ENCODE measurements at places on chromosomes 1 and 21.

DNA sequence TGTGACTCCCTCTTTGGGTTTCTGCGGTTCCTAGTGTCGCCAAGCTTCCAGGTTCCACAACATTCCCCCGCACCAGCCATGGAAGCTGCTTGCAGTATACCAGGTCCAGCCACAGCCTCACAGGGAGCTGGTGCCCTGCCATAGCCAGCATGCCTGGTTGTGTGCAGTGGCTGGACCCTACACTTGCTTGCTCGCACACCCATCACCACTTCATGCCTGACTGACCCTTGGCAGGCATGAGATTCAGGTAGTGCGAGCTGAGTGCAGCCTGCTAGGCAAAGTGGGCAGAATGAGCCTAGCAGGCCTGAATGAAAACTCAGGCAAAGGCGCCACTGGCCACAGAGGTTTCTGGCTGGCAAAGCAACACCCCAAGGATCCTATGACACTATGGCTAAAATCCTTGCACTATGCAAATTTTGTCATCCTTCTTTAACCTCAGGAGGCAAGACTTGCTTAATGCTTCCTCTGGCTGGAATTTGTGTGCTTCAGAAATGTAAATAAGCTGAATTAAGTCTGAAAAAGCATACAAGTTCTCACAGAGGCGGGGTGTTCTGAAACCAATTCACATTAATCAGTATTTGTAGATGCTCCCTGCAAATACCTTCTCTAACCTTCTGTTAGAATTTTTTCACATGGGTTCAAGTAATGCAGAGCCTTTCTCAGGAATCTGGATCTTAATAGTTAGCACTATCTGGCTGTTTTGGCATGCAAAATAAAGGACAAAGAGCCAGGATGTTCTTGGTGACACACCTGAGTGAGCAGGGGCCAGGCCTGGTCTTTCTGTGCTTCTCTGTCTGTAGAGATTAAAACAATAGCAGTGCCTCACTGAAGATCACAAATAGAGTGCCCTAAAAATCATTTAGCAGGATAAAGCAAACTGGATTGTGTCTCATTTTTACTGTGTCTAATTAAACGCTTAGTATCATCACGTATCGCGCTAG lies 256.9 kb downstream of the GPATCH2 start:
- no peak for DNase-seq

DNA sequence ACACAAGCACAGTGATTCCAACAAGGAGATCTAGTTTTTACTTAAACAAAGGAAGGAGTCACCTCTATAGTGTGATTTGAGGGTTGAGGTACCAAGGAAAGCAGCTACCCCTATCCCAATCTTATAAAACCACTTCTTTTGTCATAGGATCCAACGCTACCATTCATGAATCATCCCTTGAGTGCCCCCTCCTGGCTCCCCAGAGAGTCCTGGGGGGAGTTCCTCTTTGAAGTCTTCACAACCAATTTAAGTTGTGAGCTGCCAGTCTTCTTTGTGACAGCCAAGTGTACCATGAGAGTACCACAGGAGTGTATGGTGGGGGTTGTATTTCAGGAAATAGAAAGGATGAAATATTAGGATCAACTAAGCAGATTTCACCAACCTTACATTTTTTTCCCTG lies 39.1 kb upstream of the NHLH2 start:
- DNase-seq = no peak

DNA sequence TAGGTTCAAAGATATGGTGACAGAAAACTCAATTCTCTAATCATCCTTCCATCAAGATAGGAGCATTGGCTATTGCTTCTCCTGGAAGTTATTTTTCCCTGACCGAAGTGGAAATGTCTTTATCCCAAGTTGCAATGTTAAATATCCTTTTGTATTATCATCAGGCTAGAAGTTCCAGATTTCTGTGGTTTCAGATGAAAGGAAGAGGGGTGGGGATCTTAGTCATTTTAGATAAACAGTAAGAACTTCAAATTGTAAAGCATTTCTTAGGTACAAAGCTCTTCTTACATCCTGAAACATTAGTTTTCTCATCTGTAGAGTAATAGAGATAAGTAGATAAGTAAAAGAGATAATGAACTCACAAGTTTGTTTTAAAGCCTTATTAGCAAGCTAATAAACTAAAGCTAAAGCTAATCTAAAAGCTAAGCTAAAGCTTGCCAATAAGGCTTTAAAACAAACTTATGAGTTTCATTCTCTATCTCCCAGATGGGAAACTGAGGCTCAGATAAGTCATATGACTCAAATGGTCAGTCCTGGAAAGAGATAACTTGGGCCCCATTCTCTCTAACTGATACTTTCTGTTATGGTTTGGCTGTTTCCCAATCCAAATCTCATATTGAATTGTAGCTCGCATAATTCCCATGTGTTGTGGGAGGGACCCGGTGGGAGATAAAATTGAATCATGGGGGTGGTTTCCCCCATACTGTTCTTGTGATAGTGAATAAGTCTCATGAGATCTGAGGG lies 99.2 kb upstream of the KCNK2 start:
- DNase-seq = no peak

- no peak for DNase-seq
Measured at GRCh38 chr1:43979528-43980254, 681 bp downstream of the B4GALT2 start.

DNA sequence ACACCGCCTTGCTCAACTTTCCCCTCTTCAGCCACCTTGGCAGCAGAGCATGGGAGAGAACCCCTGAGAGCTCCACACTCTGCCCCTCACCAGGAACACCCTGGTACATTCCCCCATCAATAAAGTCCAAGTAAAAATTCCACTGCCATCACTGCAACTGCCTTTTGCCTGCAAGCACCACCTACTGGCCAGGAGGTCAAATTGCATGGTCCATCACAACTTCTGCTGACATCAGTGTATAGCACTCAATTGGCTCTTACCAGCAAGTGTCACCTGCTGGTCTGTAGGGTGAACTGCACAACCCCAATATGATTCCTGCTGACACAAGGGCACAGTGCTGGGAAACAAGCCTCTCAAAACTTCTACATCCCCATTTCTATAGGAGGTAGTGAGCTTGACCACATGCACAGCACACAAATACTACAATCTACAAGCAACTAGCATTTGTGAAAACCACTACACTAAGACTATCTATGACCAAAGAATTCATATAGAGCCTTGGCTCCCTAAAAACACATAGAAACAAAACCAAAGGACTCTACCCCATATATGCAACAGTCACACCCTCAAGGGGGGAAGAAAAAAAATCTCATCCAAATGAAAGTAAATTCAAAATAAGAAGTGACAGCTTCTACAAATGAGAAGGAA lies 69.2 kb downstream of the FASLG start:
- DNase-seq = no peak

- DNase-seq = no peak
Measured at GRCh38 chr1:29396438-29397255, 160.3 kb downstream of the PTPRU start.

- DNase-seq = no peak
Measured at GRCh38 chr1:15070145-15070748, 83.3 kb upstream of the TMEM51 start.

DNA sequence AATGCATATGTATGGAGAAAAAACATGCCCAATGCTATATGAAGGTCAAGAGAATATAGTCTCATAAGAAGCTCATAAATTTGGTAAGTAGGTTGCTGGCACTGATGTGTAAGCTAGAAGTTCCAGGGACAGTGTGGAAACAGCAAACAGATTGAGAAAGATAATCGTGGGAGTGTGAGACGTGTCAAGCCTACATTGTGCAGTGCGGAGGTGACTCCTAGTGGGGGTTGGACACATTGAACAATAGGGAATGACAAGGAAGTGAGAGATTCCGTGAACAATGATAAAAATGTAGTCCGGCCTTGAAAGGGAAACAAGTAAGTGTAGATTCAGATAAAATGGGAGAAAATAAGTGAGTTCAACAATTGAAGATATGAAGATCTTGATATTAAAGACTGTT lies 788.4 kb upstream of the PRMT6 start:
- no peak for DNase-seq

DNA sequence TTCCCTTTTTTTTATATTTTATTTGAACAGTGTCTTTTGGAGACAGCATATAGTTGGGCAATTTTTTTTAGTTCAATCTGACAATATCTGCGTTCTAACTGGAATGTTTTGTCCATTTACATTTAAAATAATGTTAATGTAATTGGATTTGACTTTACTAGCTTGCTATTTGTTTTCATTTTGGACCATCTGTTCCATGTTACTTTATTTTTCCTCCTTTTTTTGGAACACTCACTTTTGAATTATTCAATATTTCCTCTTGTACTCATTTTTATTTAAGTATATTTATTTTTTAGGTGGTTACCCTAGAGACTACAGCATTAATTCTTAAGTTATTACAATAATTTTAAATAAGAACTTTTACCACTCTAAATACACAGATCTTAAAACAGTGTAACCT lies 62.8 kb upstream of the C1orf87 start:
- no peak for DNase-seq

GRCh38 chr1:156709031-156709430 lies 3.6 kb upstream of the CRABP2 start:
- no peak for DNase-seq

- DNase-seq = no peak
Measured at GRCh38 chr1:32983020-32983419, 18.4 kb upstream of the RNF19B start.

GRCh38 chr1:47227341-47228232 lies 4.4 kb downstream of the TAL1 start:
- no peak for DNase-seq

- no peak for DNase-seq
Measured at GRCh38 chr1:156860628-156861423, at the start of gene NTRK1. TSS of gene NTRK1 (plus strand) at chr1:156860865. CDS start at chr1:156860935, 70 bp downstream.

DNA sequence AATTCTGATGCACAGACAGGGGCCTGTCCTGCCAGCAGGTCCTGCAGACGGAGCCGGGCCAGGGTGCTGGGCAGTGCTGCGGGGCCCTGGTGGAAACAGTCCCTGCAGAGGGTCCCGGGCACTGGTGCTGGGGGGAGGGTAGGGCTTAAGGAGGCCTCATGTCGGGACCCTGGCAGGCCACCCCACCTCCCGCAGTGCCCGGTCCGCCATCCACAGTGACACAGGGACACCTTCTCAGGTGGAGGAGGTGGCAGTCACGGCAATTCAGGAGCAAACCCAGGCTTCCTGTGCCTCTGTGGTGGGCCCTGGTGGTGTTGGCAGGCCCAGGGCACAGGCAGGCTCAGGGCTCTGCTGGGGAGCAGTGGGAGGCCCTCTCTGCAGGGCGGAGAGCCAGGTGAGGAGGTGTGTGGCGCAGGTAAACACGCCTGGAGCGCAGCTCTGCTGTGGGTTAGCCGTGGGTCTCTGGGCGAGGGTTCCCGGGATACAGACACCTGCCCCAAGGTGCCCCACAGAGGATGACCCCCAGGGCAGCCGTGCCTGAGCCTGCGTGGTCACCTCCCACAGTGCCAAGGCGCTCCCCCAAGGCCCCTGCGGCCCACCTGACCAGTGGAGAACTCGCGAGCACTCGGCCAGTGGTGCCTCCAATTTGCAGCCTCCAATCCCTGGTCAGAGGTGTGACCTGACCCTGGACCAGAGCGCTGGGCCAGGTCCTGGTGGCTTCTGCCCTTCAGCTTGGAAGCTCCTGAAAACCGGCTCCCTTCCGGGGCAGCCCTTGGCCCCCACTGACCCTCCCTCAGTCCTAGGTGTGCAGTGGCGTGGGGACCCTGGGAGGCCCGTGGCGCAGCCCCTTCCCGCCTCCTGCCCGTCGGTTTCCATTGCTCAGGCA lies 19.2 kb downstream of the COL18A1 start:
- DNase-seq = no peak

DNA sequence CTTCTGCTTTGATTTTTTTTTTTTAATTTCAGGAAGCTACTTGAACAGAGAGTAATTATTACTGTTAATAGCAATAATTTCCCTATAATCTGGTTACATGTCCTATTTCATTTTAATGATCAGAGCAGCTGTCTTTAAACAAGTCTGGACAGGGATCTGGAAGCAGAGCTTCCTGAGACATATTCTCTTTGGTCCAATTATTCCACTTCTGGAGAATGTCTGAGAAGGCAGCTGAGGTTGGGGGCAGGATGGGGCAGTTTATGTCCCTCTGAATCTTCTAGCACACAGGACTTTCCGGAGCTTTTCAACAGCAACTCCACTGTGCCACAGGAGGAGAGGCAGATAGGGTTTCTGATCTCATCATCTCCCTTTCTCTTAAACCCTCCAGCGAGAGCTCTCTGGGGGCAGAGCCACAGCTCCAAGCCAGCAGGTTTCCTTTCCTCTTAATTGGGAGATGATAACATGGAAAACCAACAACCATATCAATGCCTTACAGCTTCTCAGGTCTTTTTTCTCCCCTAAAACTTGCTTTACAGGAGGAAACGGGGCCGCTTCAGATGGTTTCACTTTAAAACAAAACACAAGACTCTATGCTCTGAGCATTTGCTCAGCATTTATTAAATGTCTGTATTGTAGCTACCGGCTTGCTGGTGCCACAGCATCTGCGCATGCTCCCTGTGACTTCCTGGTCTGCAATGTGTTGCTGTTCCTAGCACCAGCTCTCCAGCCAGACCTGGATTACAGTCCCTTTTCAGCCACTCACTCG lies 425.7 kb upstream of the USP24 start:
- no peak for DNase-seq

- DNase-seq = no peak
Measured at GRCh38 chr1:6880951-6881690, 95.9 kb downstream of the CAMTA1 start.

Measured in left renal pelvis (tissue), 4 donors.